CD4-positive, alpha-beta T cell treated with Interferon gamma for 1 hour (primary cell): ENCODE measurements at places on chromosomes 13 and 19.
A peak's percentile ranks its signal among the peaks of the same experiment; 100 is the strongest.

GRCh38 chr19:6478815-6479214 is 2.8 kb downstream of the DENND1C start:
- no peak for DNase-seq

GRCh38 chr13:110551284-110551683 is 10.2 kb downstream of the RAB20 start:
- DNase-seq: no peak

- no peak for DNase-seq
These were observed 11.6 kb upstream of the FPR3 start for GRCh38 chr19:51783372-51783771.

DNA sequence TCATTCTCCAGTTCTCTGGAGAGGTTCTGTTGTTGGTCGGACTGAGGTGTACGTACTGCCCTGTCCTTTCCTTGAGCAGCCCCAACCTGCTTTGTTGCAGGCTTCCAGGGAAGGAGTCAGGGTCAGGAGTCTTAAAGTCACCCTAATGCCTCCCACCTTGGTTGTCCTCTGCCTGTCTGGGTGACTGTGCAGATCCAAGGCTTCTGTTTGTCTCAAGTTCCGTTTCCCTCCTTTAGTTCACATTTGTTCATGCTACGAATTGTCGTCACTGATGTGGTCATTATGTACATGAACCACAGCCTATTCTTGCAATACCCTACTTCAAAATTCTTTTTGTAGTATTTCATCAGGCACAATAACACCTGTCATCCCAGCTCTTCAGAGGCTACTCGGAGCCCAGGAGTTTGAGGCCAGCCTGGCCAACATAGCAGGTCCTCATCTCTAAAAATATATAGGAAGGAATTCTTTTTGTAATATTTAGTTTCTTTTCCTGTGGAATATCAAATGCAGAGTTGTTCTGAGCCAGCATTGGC is 7.4 kb downstream of the ZNF586 start:
- no peak for DNase-seq

- DNase-seq: no peak
These were observed 14.3 kb downstream of the GAS6 start for GRCh38 chr13:113849546-113849945.

DNA sequence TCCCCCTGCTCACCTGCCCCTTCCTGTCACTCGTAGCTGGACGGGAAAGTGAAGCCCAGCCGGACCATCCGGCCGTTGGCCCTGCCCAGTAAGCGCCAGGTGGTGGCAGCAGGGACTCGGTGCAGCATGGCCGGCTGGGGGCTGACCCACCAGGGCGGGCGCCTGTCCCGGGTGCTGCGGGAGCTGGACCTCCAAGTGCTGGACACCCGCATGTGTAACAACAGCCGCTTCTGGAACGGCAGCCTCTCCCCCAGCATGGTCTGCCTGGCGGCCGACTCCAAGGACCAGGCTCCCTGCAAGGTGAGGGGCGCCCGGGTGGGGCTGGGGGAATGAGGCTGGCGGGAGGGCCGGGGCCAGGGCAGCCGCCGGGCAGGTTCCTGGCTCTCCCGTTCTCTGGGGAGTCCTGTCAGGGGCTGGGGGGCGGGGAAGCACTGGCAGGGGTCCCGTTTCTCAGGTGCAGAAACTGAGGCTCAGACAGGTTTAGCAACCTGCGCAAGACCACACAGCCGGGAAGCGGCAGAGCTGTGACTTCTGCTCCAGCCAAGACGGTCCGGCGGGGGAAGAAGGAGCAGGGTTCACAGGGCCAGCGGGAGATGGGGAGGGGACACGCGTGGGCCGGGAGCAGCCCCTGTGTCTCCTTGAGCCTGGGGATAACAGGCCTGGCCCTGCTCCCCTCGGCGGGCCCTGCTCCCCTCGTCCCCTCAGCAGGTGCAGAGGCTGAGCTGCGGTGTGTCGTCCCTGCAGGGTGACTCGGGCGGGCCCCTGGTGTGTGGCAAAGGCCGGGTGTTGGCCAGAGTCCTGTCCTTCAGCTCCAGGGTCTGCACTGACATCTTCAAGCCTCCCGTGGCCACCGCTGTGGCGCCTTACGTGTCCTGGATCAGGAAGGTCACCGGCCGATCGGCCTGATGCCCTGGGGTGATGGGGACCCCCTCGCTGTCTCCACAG is 5.3 kb downstream of the GZMM start:
- DNase-seq: no peak

GRCh38 chr13:39371706-39372105 is 231.3 kb downstream of the LHFPL6 start:
- no peak for DNase-seq

GRCh38 chr19:4069331-4069959 is 2.7 kb upstream of the ZBTB7A start:
- peak; percentile 70 for DNase-seq

GRCh38 chr13:80048030-80048429 is 292.9 kb downstream of the SPRY2 start:
- no peak for DNase-seq

DNA sequence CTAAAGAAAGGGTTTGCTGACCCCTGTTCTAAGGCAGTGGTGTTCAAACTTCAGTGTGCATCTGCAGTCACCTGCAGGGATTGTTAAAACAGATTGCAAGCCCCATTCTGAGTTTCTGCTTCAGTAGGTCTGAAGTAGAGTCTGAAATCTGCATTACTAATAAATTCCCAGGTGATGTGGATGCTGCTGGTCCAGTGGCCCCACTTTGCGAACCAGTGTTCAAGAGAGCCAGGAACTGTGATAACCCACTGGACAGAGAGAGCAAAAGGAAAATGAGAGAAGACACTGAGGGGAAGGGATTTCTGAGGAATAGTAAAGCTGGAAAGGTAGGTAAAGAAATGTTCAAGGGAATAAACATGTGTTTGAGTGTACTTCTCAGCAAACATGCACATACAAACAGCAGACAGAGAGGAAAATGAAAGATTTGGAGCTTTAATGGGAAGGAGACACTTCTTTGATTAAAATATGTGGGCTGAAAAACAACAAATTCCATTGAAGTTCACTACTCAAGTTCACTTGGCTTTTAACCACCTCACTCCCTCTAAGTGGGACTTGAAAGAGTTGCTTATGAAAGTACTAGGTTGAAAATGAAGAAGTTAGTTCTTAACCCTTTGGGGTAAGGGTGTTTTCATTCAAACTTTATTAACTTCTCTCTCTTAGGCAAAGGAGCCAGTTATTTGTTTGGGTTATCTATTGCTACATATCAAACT is 26.4 kb upstream of the FAM216B start:
- DNase-seq: no peak

DNA sequence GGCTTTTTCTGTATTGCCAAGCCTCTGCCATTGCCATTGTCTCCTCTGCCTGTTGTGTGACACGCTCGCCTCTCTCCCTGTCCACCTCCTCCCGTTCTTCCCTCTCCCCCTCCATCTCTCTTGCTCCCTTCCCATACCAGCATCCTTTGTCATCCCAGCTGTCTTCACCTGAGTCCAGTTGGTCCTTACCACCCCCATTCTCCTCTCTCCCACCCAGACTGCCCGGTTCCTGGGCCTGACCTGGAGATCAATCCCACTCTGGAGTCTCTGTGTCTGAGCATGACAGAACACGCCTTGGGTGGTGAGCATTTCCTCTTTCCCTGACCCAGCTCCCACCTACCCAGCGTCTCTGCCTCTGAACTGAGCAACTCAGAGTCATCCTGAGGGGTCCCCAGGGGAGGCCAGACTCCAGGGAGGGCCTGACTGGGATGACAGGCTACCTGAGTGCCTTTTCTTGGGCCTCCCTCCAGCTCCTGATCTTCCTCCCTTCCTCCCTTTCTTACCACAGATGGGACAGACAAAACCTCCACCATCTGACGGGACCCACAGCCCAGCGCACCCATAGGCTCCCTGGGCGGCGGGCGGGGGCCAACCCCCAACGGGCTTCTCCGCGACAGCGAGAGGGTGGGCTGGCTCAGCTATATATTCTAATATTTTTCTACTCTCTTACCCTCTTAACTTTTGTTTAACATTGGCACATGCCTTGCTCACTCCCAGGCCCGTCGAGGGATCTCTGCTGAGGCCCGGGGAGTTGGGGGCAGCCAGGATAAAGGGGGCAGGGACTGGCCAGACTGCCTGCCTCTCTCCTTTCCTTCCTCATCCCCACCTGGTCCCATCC is 7.7 kb downstream of the PAF1 start:
- DNase-seq: no peak

GRCh38 chr19:3862826-3863500 is 5.9 kb downstream of the ZFR2 start:
- no peak for DNase-seq

GRCh38 chr13:91132786-91133185 is 214.7 kb upstream of the MIR17HG start:
- DNase-seq: no peak

GRCh38 chr13:33583398-33583797 is 234.6 kb upstream of the RFC3 start:
- no peak for DNase-seq

DNA sequence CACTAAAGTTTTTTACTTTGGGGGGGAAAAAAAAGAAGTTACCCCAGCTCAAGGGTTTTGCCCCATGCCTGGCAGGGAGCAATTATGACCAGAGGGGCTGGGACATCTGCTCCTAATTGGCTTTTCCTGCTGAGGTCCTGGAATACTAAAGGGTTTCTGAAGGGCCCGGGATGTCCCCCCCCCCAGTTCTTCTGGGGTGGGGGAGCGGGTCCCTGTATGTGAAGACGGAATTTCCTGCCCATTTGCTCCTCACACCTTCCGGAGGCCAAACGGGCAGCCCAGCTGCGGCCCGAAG is 1.1 kb upstream of the DLL3 start:
- DNase-seq: peak; percentile 11

GRCh38 chr19:54147676-54148075 is 10.1 kb downstream of the CNOT3 start:
- no peak for DNase-seq

DNA sequence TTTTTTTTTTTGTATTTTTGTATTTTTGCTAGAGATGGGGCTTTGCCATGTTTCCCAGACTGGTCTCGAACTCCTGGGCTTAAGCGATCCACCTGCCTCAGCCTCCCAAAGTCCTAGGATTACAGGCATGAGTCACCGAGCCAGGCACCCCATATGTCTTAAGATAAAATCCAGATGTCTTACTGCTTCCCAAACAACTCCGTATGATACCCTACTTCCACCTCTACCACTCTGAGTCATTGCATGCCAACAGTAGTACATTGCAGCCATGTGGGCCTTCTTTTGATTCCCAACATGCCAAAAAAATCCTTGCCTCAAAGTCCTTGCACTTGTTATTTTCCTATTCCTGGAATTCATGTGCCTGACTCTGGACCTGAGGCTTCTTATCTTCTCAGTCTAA is 799.2 kb downstream of the GPC5 start:
- DNase-seq: no peak

DNA sequence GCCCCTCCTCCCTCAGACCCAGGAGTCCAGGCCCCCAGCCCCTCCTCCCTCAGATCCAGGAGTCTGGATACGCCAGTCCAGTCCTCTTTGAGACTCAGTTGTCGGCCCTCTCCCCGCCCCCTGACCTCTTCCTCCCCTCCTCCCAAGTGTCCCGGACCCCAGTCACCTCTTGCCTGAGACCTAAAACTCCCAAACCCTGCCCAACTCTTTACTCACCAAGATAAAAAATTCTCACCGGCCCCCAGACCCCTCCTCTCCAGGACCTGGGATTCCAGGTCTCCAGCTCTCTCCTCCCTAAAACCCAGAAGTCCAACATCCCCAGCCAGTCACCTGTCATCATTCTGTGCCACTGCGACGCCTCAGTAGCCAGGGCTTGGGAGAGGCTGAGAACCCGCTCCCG is 1.4 kb upstream of the HSD17B14 start:
- no peak for DNase-seq

DNA sequence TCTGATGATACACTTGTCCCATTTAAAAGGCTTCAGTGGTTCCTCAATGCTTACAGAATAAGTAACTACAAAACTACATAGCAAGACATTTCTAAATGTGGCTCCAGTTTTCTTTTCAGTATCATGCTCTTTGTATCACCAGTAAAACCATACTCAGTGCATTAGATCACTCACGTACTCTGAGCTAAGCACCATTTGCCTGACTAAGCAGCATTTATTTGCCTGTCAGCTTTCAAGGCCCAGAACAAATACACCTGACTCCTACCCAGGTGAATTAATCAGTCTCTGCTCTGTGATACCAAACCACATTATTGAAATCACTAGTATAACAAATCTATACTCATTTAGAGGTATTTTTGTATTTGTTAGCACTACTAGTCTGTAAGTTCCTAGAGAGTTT is 47.4 kb upstream of the PCDH20 start:
- DNase-seq: no peak

DNA sequence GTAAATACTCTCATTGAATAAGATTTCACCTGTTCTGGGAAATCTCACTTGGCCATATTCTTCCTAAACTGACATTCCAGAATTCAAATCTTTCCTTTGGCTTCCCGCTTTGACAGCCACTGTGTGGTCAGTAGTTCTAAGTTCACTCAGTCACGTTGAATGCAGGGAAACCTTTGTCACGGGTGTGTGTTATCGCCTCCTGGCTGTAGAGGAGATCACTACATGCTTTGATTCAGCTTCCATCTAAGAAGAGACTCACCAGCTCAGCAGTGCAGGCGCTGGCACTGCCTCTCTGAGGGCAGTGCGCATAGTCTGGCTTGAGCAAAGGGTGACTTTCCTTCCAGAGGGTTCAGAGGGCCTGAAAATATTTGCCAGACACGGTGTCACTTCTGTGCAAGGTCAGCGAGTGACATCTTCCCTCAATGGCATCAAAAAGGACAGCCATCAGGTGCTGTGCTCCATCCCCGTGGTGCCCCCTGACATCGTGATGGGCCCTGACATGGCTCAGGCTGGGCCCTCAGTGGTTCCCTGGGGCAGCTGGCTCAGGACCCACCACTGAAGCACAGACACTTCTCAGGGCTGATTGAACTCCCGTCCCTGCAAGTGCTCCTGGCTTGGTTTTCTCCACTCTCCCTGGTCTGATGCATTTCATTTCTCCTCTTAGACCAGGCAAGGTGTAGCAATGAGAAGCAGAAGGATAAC is 635.4 kb upstream of the ARGLU1 start:
- DNase-seq: no peak

GRCh38 chr19:16076958-16077611 is 790 bp downstream of the TPM4 start:
- no peak for DNase-seq

DNA sequence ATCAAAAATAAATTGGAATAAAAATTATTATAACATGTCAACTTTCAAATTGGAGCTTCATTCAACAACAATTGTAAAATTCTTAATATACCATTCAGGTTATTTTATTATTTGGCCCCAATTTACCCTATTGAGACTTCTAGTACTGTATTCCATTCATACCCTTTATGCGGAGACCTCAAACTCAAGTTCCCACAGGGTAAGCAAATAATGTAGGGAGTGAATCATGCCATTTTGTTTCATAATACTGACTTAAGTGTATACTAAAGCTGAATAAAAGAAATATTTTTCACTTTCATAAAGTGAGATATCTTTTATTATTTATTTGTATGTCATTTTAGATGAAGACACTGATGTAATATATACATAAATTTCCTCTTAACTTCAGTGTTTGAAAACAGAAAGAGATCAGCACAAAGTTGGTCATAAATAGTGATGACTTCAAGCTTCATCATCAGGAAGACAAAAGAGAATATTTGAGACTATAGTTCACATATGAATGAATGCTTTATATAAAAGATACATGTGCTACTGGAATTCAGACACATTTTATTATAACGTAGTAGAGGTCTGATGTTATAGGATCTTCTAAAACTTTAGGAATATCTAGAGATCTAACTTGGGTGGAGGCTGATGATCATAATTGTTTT is 894.4 kb upstream of the PCDH9 start:
- no peak for DNase-seq

- no peak for DNase-seq
These were observed 2048.3 kb upstream of the PCDH20 start for GRCh38 chr13:63463782-63464610.

- DNase-seq: no peak
These were observed 308.3 kb downstream of the DNAJC15 start for GRCh38 chr13:43331672-43332071.

GRCh38 chr19:13961826-13962698 is 9.8 kb downstream of the DCAF15 start:
- DNase-seq: no peak
